ENCODE measurements at places on chromosomes 2 and 18. TPM values are rescaled to one million over a fixed set of nuclear protein-coding genes. Genes with fewer than 3 reads are reported as not detected.

DNA sequence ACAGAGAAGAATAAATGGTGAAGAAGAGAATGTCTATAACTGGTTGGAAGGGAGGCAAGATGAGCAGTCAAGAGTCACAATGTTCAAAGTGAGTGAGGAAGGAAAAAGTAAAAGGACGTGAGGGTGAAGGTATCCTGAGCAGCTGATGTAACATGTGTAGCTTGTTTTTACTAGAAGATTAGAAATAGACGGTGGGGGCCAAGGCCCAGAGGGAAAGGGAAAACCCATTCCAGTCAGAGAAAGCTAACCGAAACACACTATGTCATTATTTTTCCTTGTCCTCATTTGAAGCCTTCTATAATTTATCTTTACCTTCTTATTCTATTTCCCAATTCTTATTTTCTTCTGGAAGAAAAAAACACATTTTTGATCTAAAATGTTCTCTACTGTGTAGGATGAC is 176.6 kb downstream of the THADA start:
- H3K27ac ChIP-seq, result peak overlapping the region; percentile 2
- no peak overlapping the region for H3K4me3 ChIP-seq
- no peak for DNase-seq
- H3K27me3 ChIP-seq, result peaks cover 25% of the 10 kb centered on the region
- H3K4me1 ChIP-seq, result peaks cover 38% of the 10 kb centered on the region
- peaks cover 4% of the 10 kb centered on the region for H3K36me3 ChIP-seq

The SERPINB11 gene
- not detected for total RNA-seq

The WNT6 gene
- total RNA-seq, result 1.5 TPM

DNA sequence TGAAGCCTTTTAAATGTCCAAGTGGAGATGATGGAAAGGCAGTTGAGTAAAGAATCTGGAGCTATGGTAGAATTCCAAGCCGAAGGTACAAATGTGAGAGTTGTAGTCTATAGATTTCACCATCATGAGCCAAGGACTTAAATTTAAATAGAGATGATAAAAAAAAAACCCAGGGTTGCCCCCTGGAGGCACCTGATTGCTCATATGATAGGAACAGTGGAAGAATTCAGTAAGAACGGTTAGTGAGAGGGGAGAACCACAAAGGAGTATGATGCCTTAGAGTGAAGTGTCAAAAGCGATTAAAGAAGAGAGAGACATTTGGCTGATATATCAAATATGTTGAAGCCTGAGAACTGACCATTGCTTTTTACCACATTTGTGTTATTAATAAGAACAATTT is 11.9 kb downstream of the NYAP2 start:
- H3K4me3 ChIP-seq, result no peak overlapping the region
- no peaks in the 10 kb centered on the region for H3K36me3 ChIP-seq
- DNase-seq, result no peak
- peaks cover 1% of the 10 kb centered on the region for H3K4me1 ChIP-seq
- H3K27me3 ChIP-seq, result peaks cover 8% of the 10 kb centered on the region

- no peaks in the 10 kb centered on the region for H3K27me3 ChIP-seq
- no peak overlapping the region for H3K27ac ChIP-seq
- H3K36me3 ChIP-seq, result no peaks in the 10 kb centered on the region
- no peak overlapping the region for H3K4me3 ChIP-seq
- no peak for DNase-seq
- H3K4me1 ChIP-seq, result peaks cover 4% of the 10 kb centered on the region
Observed at GRCh38 chr2:31319406-31320175, 85.6 kb downstream of the EHD3 start.

GRCh38 chr2:200446612-200447011 is 63.3 kb downstream of the KCTD18 start:
- H3K27ac ChIP-seq, result peak overlapping the region; percentile 11
- H3K4me1 ChIP-seq, result no peaks in the 10 kb centered on the region
- H3K27me3 ChIP-seq, result no peaks in the 10 kb centered on the region
- no peak overlapping the region for H3K4me3 ChIP-seq
- peaks cover 29% of the 10 kb centered on the region for H3K36me3 ChIP-seq
- no peak for DNase-seq

DNA sequence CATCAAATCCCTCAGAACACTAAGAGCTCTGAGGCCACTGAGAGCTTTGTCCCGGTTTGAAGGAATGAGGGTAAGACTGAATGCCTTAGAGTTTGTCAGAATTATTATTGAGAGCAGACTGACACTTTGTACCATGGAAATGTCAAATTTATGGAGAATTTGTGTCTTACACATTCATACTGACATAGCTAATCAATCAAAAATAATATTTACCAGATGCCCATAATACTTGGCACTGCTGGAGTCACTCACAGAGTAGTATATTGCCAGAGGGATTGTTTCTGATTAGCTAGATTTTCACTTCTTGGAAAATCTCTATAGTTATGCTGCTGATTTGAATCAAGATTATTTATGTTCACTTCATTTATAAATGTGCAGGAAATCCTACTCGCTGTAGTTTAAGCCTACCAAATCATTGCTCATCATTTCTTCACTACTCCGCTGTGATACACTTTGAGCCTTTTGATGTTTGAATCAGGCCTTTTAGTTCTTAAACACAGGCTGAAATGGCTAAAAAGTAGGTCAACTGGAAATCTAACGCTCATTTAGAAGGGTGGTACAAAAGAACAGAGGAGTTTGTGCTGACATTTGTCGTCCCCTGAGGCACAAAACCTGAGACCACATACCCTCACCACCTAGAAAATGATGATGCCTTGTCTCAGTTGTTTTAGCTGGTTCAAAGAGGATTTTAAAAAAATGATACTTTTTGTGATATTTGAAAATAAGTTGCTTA is 96.1 kb upstream of the CSRNP3 start:
- H3K27ac ChIP-seq, result no peak overlapping the region
- H3K4me3 ChIP-seq, result no peak overlapping the region
- DNase-seq, result no peak
- H3K27me3 ChIP-seq, result no peaks in the 10 kb centered on the region

DNA sequence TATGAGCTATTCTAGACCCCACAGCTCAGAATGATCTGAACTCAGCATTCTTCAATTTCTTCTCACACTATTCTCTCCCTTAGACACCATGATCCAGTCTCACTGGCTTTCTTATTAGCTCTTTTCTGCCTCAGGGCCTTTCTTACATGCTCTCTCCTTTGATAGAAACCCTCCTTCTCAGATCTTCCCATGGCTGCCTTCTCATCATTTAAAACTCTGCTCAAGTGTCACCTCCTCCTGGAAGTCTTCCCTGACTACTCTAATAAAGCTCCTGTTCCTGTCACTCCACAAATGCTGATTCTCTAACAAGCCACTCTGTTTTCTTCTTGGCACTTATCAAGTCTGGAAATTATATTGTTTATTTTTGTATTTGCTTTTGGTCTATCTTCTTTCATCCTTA is 131.1 kb downstream of the HNMT start:
- H3K27me3 ChIP-seq, result no peaks in the 10 kb centered on the region
- no peak for DNase-seq
- H3K4me3 ChIP-seq, result no peak overlapping the region
- H3K4me1 ChIP-seq, result no peaks in the 10 kb centered on the region

The CNGA3 gene
- 5.3 TPM for total RNA-seq

GRCh38 chr2:63788071-63788470 is 53.6 kb upstream of the UGP2 start:
- H3K4me1 ChIP-seq, result no peaks in the 10 kb centered on the region
- no peak overlapping the region for H3K27ac ChIP-seq
- no peak overlapping the region for H3K4me3 ChIP-seq

DNA sequence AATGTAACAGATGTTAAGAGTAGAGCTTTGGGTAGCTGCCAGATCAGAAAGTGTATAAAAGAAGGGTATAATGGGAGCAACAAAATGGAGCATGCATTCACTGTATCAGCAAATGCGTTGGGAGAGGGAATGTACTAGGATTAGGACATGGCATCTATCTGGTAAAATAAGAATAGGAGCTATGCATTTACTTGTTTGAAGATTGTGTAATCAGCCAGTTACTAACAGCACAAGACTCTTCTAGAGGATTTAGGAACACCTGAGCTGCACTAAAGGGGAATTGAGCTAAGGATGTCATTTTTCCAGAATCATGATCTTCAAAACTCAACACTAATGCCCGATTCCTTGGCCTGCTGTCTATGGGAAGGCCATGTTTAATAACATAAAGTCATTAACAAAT is 394.2 kb upstream of the TNP1 start:
- no peaks in the 10 kb centered on the region for H3K27me3 ChIP-seq
- DNase-seq, result no peak
- H3K27ac ChIP-seq, result no peak overlapping the region
- H3K4me3 ChIP-seq, result no peak overlapping the region

The WDR35 gene
- 17.0 TPM for total RNA-seq

DNA sequence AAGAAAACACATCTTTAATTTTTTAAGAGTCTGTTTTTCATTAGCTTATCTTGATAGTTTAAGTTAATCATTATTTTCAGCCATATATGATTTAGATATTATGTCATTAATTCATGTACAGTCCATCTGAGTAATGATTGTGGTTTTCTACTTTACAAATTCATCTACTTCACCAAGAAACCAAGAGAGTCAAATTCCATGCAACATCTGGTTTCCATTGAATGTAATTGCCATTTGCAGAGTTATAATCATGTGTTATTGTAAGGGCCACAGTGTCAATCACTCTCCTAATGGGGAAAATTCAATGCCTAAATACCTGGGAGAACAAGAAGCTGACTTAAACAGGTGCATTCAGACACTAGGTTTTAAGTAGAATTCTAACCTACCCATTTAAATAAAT is 217.2 kb upstream of the OSR1 start:
- H3K27ac ChIP-seq, result no peak overlapping the region
- no peak overlapping the region for H3K4me3 ChIP-seq
- H3K4me1 ChIP-seq, result peaks cover 37% of the 10 kb centered on the region
- no peaks in the 10 kb centered on the region for H3K36me3 ChIP-seq

GRCh38 chr2:54866868-54867267 is 143.4 kb downstream of the EML6 start:
- no peak for DNase-seq
- no peaks in the 10 kb centered on the region for H3K4me1 ChIP-seq
- H3K4me3 ChIP-seq, result no peak overlapping the region
- H3K27me3 ChIP-seq, result no peaks in the 10 kb centered on the region
- H3K36me3 ChIP-seq, result no peaks in the 10 kb centered on the region
- no peak overlapping the region for H3K27ac ChIP-seq

DNA sequence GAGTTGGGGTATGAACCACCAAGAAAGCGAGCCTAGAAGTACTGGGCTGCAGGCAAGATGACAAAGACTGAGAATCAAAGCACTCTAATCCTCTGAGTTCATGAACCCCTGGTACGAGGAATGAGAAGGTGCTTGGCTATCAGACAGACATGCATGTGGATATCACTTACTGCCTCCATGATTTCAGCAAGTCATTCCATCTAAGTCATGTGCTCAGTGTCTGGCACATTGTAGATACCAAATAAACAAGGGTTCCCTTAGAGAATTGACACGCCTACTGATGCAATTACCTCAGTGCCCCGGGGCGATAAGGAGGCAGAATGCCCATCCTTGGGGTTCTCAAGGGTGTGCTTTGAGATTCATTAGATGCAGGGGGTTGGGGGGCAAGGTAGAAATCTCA is 125.6 kb upstream of the PKDCC start:
- no peak for DNase-seq
- peaks cover under 1% of the 10 kb centered on the region for H3K27me3 ChIP-seq
- H3K27ac ChIP-seq, result no peak overlapping the region
- no peak overlapping the region for H3K4me3 ChIP-seq
- H3K36me3 ChIP-seq, result no peaks in the 10 kb centered on the region

DNA sequence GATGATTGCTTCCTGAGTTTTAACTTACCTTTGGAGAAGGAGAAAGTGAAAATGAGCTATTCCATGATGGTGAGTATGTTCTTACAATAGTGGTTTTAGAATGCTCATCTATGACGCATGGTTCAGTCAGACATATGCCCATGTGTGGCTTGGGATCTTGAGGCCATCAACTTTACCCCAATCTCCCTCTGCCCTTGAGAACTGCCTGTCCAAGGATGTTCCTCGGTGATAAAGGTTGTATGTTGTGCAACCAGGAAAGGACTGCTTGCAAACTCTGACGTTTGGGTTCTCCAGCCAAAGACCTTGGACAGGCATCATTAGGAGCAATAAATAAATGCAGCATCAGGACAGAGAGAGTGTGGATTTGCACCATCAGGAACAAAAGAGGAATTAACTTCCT is 165.0 kb downstream of the ZEB2 start:
- H3K36me3 ChIP-seq, result no peaks in the 10 kb centered on the region
- no peak overlapping the region for H3K27ac ChIP-seq
- no peak for DNase-seq
- no peak overlapping the region for H3K4me3 ChIP-seq
- peaks cover 5% of the 10 kb centered on the region for H3K4me1 ChIP-seq

- no peak overlapping the region for H3K4me3 ChIP-seq
- no peaks in the 10 kb centered on the region for H3K27me3 ChIP-seq
- no peaks in the 10 kb centered on the region for H3K4me1 ChIP-seq
- peaks cover 6% of the 10 kb centered on the region for H3K36me3 ChIP-seq
Observed at GRCh38 chr2:31246184-31246852, 12.4 kb downstream of the EHD3 start.

The SLC11A1 gene
- 0.34 TPM for total RNA-seq

DNA sequence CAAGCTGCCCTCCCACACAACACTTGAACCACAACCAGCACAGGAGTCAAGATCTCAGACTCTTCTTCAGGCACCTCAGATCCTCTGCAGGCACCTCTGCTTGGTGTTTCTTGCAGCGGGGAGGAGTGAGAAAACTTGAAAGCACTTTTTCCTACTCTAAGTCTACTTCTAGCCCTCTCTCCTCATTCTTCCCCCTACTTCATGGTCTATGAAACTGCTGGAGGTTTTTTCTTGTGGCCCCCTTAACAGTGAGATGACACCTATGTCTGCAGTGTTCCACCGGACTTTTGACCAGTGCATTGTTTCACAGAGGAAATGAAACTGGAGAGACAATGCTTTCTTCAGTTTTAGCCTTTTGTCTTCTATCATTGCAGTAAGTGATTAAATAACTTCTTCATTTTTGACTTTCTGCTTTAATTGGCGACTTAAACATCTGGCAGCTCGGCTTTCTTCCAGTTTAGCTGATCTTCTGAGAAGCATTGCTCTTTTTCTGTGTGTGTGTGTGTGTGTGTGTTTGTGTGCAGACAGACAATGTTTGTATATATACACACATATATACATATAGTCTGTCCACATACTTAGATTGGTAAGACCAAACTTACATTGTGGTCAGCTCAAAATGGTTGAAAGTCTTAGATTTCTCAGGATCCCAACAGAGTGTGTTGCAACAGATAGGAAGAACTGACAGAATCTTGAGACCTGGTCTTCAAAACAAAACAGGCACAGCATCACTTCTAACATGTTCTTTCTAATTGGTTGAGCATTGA is 1474.0 kb upstream of the TMEFF2 start:
- no peak overlapping the region for H3K4me3 ChIP-seq
- no peaks in the 10 kb centered on the region for H3K36me3 ChIP-seq
- no peaks in the 10 kb centered on the region for H3K4me1 ChIP-seq

The ALKAL2 gene
- total RNA-seq, result 0.42 TPM
